ENCODE measurements at places on chromosomes 3 and 15.
A peak's percentile ranks its signal among the peaks of the same experiment; 100 is the strongest.

GRCh38 chr3:104642827-104643226 lies 723.9 kb upstream of the ALCAM start:
- DNase-seq: no peak

DNA sequence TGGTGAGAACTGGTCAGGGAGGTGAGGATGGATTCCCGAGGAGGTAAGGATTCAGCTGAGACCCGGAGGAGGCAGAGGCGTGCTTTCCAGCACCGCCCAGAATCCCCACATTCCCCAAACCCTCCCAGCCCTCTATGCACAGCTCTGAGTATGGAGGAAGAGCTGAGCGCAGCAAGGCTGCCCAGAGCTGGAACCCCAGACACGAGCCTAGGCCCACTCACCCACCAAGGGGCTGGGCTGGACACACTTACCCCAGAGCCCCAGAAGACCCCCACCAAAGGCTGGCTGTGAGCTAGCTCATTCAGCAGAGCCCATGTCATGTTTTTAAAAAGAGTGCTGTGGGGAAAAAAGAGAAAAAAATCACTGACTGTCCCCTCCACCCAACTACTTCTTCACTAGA lies 271.5 kb downstream of the XXYLT1 start:
- DNase-seq: no peak

DNA sequence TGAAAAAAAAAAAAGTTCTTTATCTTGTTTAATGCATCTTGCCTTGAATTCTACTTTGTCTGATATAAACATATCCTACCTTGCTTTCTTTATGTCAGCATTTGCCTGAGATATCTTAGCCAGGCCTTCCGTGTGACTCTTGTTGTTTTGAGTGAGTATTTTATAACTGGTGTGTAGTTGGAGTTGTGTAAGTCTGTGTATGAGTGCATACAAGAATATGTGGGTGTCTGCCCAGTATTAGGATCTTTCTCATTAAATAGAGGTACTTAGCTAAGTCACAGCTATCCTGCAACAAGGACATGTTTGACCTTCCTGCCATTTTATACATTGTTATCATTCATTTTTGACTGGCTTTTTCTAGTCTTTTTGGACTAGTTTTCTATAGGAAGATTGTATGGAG lies 22.5 kb upstream of the TSPAN3 start:
- DNase-seq: no peak

DNA sequence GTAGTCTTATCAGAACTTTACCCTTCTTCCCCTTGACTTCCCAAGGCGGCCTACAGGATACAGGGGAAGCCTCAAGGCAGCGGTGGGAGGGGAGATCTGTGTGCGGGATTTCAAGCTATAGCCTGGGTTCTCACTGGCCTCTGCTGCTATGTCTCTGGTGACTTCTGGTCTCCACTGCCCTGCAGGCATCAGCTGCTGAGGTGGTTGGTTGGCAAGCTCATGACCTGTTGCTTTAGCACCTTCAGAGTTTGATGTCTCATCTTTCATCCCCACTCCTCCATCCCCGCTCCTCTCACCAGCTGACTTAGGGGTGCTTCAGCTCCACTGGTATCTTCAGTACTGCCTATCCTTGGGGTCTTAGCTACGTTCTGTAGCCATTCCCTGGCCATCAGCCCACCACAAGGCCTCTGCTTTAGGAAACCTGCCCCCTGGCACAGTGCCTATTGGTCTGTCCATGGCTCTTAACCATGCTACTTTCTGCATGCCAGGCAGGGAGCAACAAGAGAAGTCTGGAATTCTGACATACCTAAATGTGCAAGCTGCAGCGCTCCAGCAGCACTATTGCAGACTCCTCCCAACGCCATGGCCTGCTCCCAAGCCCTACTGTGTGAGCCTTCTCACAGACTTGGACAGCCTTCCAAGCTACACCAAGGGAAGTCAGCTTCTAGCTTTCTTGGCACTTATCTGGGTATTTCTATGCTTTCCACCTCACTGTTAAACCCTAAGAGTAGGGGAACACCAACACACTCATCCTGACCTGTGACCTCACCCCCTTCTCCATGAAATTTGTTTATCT lies 1.8 kb upstream of the YEATS2 start:
- no peak for DNase-seq

GRCh38 chr15:93121107-93121506 lies 32.1 kb upstream of the RGMA start:
- no peak for DNase-seq

- DNase-seq: no peak
These were observed 20.0 kb upstream of the CFAP20DC start for GRCh38 chr3:59069838-59070237.

GRCh38 chr3:72141264-72141663 lies 356.3 kb upstream of the PROK2 start:
- DNase-seq: no peak

GRCh38 chr3:38257583-38257982 lies 8.0 kb upstream of the SLC22A13 start:
- DNase-seq: no peak

DNA sequence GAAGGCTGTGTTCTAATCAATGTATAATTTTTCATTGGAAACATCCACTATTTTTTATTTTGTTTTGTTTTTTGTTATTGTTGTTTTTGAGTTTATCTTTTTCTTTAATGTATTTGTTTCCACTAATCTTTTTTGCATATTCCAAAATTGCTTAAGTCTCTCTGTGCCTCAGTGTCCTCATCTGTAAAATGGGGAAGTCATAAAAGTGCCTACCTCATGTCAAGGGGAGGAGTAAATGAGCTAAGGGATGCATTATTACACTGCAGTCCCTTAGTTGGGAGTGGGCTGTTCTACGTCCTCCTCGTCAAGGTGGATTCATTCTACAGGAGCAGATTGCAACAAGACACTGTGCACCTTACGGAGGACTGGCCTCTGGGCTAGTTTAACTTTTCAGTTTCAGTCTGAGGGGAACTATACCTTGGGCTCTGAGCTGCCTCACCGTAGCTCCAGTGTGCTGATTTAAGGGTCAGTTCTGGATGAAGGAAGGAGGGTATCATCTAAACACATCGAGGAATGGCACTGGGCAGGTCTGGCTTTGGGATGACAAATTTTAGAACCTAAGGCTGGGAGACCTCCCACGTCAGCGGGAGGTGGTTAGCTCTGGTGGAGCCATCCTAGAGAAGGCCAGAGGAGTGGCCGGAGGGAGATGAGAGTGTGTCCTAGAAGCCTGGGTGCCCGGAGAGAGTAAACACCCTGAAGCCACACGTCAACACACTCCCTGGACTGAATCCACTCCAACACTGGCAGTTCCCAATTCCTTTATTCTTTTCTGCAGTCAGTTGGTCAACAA lies 5.1 kb upstream of the SRP14 start:
- no peak for DNase-seq

- DNase-seq: no peak
These were observed 28.7 kb downstream of the CFAP100 start for GRCh38 chr3:126423191-126424038.

- no peak for DNase-seq
These were observed at the start of gene CCR4 for GRCh38 chr3:32951410-32951811. Gene CCR4, plus strand, starts transcription at chr3:32951644. Its CDS starts 1,779 bp downstream, at chr3:32953423.

DNA sequence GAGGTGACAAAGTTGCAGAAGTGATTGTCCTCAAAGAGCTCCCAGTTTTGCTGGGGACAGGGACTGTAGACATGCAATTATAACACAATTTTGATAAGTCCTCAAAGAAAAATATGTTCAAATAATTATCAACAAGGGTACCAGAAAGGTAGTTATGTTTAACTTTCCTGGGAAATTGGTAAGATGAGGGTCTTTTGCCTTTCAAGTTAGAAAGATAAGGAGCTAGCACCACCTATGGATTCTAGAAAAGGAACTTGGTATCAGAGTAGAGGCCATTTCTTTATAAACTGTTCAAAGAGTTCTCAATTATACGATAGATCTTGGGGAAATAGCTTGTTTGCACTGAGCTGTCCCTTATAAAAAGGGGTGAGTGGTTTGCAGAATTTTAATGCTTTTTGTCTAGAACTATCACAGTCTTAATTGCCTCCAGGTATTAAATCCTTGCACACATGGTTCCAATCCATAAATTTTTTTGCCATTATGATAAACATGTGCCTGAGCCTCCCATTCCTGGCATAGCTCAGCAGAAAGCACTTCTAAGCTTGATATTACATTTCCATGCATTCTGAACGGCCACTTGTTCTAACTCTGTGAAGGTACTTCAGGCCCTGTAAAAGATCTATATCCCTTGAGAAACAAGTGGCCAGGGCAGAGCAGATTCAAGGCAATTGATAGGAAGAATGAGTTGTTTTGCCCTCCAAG lies 247.5 kb upstream of the LRIG1 start:
- DNase-seq: no peak

DNA sequence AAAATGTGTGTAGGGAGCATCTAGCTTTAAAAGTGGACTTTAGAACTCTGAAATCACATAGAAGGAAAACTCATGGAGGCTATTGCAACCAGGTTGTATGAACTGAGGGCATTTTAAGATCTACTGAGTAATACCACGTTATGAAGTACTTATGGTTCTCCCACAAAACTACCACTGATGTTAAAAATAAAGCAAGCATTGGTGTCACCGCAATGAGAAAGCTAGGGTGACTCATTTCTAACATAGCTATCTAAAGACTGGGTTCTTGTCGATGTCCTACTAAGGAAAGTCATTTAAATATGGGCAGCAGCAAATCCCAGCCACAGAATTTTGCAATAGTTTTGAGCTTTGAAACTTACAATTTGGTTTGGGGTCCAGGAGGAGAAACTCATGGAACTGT lies 584.8 kb downstream of the DIPK2A start:
- peak; percentile 10 for DNase-seq

DNA sequence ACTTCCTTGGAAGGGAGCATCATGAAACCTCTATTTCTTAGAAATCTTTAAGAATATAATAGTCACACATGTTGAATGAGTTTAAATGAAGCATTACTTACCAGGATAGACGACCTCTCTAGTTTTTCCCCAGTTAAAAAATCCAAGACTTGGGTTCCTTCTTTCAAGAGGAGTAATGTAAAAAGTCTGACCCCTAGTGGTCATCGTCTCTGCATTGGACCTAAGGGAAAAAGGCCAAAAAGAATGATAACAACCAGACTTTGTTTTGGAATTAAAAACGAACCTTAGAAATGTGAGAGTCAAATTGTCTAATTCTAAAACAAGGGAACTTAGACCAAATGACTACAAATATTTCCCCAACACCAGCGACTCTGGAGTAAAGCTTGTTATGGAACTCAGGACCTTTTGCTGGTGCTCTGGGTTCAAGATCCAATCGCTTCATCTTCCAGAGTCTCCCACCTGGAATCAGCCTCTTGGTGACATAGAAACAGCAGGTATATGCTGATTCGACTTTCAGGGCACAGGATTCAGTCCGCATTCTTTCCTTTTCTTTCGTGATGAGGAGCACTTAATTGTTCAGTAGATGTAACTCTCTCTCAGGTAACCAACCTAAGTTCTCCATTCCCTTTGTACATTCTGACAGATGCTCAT lies 214.8 kb upstream of the TPRG1 start:
- peak; percentile 43 for DNase-seq

GRCh38 chr15:80823120-80823519 lies 44.0 kb downstream of the CEMIP start:
- no peak for DNase-seq

DNA sequence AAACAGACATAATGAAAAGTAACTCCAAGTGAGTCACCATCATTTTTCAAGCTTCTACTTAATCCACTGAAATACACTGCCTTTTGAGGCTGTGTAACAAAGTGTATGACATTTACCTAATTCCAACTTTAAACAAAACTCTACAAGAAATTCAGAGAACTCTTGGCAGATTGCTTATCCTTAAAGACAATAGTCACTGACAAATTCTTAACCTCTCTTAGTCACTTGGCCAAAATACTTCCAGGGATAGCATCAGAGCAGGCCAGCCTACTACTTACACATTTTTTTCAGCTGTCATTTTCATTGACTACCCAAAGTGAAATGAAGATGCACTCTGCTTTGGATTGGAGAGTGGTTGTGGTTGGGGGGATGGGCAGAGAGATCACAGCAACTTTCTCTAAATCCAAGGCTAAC lies 3.6 kb downstream of the WWTR1 start:
- no peak for DNase-seq

DNA sequence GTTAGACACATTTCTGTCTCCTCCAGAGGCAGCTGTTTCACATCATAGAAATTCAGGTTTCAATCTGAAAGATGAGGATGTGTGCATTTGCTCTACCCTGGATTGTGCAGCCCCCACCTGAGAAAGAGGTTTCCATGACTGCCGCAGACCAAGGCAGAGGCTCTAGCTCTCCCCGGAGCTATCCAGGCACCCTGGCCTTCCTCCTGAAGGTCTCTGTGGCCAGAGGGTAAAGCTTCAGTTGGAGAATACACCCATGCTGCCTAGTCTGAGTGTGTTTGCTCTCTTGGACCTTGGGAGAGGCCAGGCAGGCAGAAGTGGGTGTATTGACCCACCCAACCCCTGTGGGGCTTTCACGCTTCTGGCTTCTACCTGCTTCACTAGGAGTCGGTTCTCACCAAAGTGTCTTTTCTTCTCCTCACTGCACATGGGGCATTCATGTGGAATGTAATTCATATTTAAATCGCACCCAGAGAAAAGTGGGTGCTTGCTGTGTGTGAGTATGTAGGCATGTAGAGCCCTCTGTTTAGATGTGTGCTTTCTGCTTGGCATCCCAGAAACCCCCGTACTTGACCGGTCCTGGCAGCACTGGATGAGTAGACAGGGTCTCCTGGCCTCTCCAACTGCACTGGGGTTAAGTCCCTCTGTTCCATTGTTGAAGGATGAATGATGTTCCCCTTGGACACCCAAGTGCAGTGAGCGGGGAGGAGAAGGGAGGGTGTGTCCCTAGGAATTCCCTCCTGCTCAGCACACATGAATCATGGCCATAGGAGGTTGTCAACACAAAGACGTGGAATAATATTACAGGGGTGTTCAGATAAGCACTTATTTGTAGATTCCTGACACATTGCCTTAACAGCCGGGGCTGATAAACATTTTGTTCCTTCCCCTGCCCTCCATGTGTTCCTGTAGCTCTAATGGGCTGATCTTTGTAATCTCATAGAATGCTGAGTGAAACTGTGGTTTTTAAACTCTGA lies 20.3 kb upstream of the RAB6B start:
- peak; percentile 23 for DNase-seq

- DNase-seq: no peak
These were observed 165.2 kb downstream of the RORA start for GRCh38 chr15:61063875-61064320.

DNA sequence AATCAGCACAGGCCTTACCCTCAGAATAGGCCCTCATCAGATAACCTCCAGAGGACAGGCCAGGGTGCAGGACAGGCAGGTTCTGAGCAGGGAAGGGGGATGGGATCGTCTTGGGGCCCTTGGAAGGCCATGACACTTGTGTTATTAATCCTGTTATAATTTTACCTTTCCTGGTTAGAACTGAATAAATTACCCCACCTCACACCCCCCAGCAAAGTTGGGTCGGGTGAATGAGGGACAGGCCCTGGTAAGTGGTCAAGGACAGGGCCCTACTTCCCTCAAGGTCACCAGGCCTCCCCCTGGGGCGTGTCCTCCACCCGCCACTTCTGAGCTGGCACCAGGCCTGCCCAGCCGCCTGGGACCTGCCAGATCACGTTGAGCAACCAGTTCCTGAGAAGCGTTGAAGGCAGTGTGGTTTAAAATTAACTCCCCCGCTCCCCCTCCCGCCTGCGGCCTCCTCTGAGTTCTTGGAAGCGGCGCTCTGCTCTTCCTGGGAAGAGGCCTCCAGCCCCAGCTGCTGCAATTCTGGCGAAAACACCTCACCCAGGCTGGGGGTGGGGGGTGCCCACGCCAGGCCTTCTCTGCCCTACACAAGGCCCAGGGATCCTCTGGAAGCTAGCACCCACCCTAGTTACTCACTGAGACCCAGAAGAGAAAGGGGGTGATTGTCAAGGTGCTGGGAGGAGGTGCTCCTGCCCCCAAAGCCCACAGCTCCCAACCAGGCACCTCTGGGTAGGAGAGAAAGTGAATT lies 10.6 kb downstream of the CISH start:
- peak; percentile 60 for DNase-seq

Data from non-pigmented ciliary epithelial cell (primary cell).